Stimulated activated CD4-positive, alpha-beta T cell treated with anti-CD3 and anti-CD28 coated beads, Interleukin-4, amount 100 ng/mL, for 1 hour (primary cell): ENCODE measurements at places on chromosomes 1 and 21.

- DNase-seq: no peak
Observed at GRCh38 chr1:114093624-114094362, 59.9 kb downstream of the SYT6 start.

GRCh38 chr1:162703708-162704107, 71.4 kb downstream of the DDR2 start:
- no peak for DNase-seq

DNA sequence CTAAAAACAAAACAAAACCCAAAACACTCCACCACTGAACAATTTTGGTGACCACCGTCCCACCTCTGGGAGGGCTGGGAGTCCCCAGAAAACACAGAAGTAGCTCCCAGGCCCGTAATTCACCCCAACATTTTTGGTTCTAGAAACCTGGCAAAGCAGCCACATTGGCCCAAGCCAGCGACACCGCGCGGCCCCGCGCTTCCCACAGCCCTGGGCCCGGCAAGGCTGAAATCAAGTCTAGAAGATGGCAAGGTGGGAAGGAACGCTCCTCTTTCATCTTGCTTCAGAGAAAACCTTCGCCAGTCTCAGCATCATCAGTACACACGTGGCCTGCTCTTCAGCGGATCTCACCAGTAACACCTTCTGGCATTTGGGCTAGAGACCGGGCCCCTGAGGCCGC, 35.9 kb upstream of the NID1 start:
- DNase-seq: no peak

- DNase-seq: no peak
Observed at GRCh38 chr1:165119086-165119485, 237.4 kb downstream of the LMX1A start.

DNA sequence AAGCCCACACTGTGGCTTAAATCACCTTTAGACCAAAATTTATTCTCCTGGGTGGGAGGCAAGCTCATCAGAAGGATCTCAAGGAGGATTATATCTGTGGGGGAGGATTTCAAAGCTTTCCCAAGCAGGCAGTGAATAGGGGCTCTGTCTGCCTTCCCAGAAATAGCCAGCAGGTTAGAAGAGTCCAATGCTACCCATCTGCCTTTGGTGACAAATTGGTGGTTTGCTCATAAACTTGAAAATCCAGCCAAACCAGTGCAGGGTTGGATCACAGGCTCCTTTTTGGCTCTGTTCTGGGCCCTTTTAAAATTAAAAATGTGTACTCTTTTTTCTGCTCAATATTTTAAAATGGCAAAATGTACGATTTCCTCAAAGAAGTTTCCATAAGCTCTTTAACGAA, 118.9 kb upstream of the ZC3H11B start:
- no peak for DNase-seq

DNA sequence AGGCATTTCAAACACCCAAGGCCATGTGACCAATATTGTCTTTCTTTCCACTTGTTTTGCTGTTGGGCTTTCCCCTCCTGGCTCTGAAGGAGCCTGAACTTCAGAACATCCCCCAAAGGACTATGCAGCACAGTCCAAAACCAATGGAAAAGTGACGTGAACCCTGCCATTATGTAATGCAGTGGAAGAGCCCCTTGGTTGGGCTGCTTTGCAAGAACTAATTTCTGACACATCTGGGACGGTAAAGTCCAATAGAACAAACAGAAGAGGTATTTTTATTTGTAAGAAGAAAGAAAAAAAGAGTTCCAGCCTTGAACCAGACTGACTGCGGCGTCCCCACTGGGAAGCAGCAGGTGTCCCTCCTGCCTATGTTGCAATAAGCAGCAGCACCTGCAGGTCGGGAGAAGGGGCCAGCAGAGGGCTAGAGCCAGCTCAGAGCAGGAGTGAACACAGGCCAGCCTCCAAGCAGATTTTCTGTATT, 116.7 kb downstream of the CDC7 start:
- DNase-seq: no peak

DNA sequence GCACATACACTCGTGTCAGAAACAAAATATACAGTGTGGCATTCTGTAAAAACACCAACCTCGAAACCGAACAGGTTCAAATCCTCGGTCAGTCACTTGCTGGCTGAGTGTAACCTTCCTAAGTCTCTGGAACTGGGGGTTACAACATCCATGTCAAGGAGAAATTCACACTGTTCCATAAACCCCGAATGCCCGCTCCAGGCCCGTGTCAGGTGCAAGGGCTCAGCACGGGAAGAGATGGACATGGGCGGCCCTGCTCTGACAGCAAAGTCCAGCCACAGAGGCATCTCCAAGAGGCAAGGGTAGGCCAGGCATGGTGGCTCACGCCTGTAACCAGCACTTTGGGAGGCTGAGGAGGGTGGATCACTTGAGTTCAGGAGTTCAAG, 79.5 kb downstream of the SLC66A1 start:
- no peak for DNase-seq

DNA sequence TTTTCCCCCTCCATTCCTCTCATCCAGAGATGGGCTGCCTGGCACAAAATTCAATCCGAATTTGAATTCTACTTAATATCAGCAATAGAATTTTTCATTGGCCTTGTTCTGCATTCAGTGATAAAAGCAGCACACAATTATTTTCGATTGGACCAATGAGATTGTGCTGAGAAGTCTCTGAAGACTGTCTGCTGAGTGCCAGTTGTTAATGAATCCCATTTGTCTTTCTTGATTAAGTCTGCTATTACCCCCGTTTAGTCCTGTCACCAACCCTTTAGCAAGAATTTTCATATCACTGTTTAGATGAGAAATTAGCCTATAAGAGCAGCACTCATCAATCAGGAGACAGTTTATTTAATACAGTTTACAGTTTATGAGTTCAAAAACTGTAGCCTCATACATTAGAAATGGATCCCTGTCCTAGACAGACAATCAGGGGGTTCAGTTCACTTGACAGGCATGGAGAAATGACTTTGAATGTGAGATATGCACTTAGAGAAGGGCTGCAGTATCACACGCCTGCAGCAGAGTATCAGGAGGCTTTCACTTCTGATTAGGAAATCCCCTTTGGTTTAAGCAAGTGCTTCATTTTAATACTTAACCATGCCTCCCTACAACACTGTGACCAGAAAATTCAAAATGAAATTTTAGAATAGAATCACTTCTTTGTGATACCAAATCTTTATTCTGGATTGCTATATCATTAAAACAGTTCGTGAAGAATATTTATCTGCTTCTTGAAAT, 304.7 kb upstream of the PTBP2 start:
- no peak for DNase-seq

DNA sequence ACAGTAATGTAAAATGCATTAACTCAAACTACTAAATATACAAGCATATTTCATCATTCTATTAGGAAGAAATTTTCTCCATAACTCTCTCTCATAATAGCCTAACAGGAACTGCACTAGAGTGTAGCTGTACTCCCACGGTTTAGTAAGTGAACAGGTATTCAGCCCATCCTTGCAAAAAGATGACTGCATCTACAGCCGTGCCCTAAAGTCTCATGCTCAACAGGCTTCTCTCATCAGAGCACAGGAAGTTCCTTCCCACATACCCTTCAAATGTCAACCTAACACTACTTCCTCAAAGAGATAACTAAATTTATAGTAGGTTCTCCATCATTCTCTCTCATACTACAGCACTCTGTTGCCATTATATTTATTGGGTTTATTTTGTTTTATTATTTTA, 251.6 kb downstream of the AKT3 start:
- no peak for DNase-seq

GRCh38 chr1:234477386-234478151, 1.4 kb downstream of the TARBP1 start:
- no peak for DNase-seq

DNA sequence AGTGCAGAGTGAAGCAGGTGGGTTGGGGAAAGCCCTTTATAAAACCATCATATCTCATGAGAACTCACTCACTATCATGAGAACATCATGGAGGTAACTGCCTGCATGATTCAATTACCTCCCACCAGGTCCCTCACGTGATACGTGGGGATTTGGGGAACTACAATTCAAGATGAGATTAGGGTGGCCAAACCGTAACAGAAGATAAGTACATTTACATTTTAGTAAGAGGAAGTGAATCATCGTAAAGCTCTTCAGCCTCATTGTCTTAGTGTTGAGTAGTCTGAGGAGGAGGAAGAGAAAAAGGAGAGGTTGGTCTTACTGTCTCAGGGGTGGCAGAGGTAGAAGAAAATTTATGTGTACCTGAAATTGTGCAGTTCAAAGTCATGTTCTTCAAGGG, 1053.4 kb upstream of the ADGRL4 start:
- DNase-seq: no peak

DNA sequence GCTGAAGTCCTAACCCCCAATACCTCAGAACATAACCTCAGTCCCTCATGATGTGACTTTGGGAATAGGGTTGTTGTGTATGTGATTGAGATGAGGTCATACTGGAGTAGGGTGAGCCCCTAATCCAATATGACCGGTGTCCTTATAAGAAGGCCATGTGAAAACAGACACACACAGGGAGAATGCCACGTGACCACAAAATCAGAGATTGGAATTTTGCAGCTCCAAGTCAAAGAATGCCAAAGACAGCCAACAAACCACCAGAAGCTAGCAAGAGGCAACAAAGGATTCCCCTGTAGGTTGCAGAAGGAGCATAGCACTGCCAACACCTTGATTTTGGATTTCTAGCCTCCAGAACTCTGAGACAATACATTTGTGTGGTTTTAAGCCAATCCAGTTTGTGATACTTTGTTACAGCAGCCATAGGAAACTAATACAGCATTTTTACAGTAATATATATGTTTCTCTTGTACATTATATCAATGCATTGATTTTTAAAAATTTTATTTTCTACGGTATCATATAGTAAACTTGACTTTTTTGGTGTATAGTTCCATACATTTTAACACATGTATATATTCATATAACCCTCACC, 5.4 kb downstream of the ZSWIM5 start:
- DNase-seq: no peak

DNA sequence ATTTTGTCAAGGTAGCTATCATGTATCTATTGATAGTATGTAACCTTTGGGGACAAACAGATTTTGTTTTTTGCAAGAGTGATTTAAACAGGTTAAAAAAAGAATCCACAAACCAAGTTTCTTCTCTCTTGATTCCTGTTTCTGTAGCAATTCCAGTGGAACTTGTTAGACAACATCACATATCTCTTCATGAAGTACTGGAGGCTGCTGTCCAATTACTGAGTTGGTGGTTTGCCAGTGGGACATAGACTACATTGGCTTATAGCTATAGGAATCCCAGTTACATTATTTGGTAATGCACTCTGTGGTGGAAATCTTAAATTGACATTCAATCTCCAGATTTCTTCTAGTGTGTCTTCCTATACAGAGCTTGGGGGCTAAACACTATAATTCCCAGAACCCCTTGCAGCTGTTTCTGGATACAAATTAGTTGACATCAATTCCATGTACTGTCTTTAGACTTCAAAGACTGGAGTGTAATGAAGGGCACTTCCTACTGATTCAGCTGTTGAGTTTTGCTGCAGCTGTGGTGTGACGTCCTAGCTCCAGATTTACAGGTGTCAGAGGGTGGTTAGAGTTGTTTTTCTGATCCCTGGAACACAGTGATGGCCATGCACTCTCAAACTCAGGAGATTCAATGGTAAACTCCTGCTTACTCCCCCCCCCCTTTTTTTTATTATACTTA, 29.4 kb upstream of the GCLM start:
- DNase-seq: no peak

DNA sequence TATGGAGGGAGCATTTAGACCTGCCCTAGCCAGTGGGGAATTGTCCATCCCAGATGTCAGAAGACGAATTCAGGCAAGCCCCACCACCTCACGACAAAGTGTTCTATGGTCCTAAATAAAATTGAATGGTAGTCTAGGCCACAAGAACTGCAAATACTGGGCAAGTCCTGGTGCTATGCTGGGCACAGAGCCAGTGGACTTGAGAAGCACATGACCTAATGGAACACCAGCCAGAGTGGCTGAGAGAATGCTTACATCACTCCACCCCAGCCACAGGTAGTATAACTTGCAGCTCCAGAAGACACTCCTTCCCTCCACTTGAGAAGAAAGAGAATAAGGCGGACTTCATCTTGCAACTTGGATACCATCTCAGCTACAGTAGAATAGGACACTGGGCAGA, 567.3 kb upstream of the CXADR start:
- no peak for DNase-seq

DNA sequence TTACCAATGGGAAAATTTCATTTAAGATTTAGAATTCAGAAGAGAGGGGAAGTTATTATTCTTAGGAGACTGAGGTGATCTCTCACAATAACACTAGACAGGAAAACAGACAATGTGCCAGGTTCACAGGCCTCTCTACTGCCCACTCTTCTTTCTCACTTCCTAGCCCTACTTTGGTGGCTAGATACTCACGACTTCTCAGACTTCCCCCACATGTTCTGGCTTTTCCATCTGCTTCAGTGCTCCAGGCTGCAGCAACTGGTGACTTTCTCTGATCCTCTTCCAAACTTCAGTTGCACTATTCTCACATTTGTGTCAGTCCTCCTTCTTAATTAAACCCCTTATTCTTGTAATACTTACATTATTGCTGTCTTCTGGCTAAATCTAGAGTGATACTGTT, 208.7 kb upstream of the KCTD3 start:
- no peak for DNase-seq

DNA sequence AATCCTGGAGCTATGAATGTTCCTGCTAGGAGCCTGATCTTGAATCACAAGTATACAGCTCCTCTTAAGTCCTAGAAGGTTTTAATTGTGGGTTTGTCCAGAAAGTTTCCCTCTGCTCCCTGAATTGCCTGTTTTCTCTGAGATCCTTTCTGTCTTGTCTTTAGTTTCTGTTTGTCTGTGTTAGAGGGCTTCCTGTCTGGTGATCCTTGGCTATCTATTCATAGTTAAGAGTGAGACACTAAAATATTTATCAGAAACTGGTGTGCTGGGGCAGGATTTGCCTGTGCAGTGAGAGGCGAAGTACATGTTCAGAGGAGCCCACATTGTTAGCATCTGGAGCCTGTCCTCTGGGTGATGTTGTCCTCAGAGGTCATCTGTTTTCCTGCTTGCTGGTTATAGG, 45.4 kb downstream of the ETS2 start:
- no peak for DNase-seq

GRCh38 chr1:59156526-59157199, 140.2 kb upstream of the FGGY start:
- DNase-seq: no peak

DNA sequence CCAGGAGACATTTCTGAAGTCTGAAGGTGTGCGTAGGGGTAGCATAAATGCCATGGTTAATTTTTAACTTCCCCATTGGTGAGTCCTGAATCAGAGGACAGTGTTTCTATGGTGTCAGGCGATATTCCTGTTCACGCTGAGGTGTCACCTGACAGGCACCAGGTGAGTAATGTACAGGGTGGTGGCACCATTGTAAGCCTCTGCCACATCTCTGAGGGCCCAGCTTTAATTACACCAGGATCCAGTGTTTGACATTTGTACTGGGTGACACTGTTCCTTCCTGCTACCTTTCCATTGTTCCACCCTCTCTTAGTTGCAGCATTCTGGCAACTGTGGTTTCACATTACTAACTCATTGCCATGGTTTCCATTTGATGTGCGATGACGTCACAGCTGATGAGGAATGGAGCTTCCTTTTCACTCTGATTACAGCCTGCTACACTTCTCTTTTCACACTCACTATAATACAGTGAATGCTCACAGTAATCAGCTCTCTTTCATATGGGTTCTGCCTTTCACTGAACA, 40.6 kb upstream of the MARK1 start:
- DNase-seq: no peak
